Cardiac muscle cell (in vitro differentiated cells and primary cell): ENCODE measurements at places on chromosomes 7 and 10. TPM values are rescaled to one million over a fixed set of nuclear protein-coding genes. Genes with fewer than 3 reads are reported as not detected.

- H3K4me1 ChIP-seq = no peaks in the 10 kb centered on the region
- no peak overlapping the region for H3K4me3 ChIP-seq
- DNase-seq = no peak
- H3K27ac ChIP-seq = no peak overlapping the region
- no peaks in the 10 kb centered on the region for H3K36me3 ChIP-seq
- H3K27me3 ChIP-seq = no peaks in the 10 kb centered on the region
Measured at GRCh38 chr7:108809356-108809755, 239.7 kb downstream of the DNAJB9 start.

Gene RBM20
- total RNA-seq = 23.0 and 28.5 TPM in 2 replicates

DNA sequence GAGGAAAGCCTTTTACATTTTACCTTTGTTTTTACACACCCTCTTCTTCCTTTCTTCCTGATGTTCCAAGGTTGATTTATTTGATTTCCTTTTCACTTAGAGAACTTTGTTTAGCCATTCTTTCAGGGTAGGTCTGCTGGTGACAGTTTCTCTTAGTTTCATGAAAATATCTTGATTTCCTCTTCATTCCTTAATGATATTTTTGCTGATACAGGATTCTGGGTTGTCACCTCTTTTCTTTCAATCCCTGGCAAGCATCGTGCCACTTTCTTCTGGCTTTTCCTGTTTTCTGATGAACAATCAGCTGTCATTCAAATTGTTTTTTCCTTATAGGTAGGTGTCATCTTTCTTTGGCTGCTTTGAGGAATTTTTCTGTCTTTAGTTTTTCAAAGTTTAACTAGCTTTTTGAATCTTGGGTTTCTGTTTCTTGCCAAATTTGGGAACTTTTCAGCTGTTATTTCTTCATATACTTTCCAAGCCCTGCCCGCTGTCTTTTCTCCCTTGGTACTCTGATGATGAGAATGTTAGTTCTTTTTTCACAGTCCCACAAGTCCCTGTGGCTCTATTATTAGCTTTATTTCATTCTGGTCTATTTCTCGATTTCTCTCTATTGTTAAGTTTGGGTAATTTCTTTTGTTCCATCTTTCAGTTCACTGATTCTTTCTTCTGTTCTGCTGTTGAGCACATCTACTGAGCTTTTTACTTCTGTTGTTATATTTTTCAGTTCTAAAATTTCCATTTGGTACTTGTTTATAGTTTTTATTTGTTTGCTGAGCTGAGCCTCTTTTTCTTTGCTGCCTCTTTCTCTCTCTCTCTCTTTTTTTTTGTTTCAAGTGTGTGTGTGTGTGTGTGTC lies 102.6 kb downstream of the CCNY start:
- H3K27me3 ChIP-seq = no peaks in the 10 kb centered on the region
- no peaks in the 10 kb centered on the region for H3K4me1 ChIP-seq
- no peak overlapping the region for H3K4me3 ChIP-seq

Gene ARHGEF35
- total RNA-seq = 0.35 and 1.7 TPM in 2 replicates
